CD8-positive, alpha-beta memory T cell (primary cell): ENCODE measurements at places on chromosomes 2 and 18.

DNA sequence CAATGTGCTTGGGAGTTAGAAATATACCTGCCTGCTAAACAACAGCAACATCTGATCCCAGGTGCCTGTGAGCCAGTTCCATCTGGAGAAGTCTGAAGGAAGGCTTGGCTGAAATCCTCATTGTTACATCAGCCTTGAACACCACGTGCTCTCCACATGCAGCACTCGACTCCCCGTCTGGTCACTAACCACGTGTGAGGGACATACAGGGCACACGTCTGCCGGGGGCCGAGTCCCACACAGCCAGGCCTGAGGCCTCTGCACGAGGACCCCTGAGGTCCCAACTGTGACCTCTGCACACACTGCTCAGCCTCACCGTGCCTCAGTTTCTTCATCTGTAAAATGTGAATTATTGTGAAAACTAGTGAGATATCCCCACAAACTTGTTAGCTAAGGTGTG, 236.5 kb upstream of the SALL3 start:
- DNase-seq, result no peak

DNA sequence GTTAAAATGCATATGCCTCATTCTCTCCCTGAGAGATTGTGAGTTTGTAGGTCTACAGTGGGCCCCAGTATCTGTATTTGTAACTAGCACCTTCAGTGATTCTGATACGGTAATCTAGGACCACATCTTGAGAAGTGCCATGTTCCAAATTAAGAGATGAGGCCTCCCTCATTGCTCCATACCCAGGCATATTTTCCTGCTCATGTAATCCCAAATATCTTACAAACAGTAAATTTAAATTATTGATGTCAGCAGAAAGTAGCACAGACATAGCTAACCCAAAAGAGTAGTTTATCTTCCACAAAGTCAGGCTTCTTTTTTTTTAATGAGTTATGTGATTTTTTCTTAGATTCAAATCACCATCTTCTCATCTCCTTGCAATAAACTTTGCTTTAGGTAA, 263.8 kb downstream of the SETBP1 start:
- no peak for DNase-seq

DNA sequence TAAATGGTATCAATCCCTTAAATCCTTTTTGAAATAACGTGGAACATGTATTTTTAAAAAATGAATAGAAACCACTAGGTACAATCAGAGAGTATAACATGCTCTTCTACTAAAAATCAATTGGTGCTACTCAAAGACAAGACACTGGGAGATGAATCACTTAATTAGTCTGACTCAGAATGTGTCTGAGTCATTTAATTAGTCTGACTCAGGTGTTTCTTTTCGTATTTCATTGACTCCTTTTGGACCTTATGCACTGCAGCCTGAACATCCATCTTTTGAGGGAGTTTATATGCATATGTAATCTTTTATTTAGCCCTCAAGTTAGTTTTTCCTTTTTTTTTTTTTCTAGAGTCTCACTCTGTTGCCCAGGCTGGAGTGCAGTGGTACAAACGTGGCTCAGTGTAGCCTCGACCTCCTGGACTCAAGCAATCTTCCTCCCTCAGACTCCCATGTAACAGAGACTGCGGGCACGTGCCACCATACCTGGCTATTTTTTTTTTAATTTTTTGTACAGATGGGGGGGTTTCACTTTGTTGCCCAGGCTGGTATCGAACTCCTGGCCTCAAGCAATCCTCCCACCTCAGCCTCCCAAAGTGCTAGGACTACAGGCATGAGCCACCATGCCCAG, 26.5 kb downstream of the PPP4R3B start:
- DNase-seq, result no peak

DNA sequence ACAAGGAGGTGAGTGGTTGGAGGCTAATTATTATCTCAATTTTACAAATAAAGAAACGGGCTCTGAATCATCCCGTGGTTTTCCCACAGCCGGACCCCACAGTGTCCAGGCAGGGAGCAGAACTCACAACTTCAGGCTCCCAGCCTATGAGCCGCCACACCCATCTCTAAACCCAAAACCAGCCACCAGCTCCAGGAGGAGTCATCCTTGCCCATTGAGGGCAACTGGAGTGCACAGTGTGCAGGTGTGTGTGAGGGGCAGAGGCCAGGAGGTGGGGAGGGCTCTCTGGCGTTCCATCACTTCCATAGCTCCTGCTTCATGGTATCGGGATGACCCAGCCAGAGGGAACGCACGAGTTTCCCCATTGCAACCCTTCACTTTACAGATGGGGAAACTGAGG, 144.5 kb downstream of the CYP26B1 start:
- no peak for DNase-seq

- DNase-seq, result no peak
These were observed 1.6 kb upstream of the PUM2 start for GRCh38 chr2:20352230-20352578.

- DNase-seq, result no peak
These were observed 33.9 kb downstream of the WIPF1 start for GRCh38 chr2:174563530-174564282.

GRCh38 chr2:159715451-159715850, 3.1 kb downstream of the MARCHF7 start:
- DNase-seq, result no peak

DNA sequence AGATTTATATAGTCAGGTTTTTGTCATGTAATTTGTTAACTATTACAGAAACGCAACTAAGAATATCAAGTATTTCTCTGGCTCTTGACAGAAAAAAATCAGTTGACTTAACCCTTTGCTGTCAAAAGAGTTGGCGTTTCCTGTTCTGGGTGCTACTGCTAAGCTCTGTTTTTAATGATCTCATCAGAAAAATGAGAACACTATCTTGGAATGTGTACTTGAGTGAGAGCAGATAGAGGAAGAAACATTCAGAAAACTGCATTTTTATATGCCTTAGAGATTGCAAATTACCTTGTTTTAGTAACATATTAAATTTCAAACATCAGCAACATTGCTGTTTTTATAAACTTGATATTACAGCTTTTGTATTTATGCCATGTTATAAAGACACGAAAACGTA, 297.9 kb downstream of the RDH14 start:
- DNase-seq, result no peak

DNA sequence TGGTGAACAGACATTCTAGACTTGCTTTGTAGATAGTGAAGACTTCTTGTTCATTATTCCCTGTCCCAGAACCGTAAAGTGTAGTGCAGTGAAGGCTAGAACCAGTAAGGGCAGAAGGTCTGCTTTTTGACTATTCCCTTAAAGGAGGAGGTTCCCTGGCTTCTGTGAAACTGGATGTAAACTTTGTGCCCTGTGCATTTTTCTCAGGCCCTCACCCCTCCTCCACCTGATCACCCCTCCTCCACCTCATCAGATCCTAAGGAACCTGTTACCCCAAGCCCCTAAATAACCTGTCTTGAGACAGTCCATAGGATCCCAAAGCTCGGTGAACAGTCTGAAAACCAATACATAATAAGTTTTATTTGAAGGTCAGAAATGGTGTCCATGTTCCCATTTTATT, 33.7 kb downstream of the SFT2D3 start:
- no peak for DNase-seq

GRCh38 chr2:190910341-190911136, 29.9 kb downstream of the GLS start:
- DNase-seq, result no peak

DNA sequence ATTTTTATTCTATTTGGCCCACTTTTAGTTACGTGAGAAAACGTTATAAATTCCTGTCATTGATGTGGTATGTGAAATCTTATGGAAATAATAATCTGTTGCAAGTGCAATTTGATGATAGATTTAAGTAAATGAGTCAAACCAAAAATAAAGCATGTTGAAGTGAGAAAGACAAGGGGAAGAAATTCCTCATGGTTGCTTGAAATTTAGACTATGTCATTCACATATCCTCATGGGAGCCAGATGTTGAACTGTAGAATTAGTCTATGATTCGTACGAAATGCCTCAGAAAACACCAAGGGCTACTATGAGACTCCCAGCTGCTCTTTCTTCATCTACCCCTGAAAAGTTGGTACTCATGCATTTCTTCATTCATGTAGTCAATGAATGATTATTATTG, 55.7 kb downstream of the KLHL14 start:
- DNase-seq, result no peak

DNA sequence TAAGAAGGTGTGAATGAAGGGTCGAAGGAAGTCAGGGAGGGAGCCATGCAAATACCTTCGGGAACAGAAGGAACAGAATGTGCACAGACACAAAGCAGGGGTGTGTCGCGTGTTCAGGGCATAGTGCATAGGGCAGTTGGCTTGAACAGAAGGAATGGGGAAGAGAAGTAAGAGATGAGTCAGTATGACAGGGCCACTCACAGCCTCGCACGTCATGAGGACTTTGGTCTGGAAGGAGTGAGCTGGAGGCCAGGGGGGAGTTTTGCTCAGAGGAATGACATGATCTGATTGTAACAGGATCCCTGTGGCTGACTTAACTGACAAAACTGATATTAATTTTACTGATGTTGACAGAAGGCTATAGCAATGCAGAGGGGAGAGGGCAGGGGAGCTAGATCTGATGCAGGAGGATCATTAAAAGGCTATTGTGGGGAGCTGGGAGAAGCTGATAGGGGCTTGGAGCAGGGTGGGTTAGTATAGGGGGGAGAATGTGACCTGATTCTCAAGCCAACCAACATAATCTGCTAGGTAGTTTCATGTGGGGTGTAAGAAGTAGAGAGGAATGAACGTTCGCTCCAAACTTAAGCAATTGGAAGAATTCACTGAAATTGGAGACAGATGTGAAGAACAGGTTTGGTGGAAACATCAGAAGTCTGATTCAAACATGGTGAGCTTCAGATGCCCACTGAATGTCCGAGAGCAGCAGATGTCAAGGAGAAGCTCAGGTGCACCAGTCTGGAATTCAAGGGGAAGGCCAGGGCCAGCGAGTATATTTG, 60.4 kb upstream of the COPS8 start:
- DNase-seq, result no peak

GRCh38 chr2:73374269-73374668, 11.4 kb upstream of the ALMS1 start:
- DNase-seq, result no peak

- DNase-seq, result no peak
These were observed 59.7 kb downstream of the EXOC6B start for GRCh38 chr2:72765997-72766609.

DNA sequence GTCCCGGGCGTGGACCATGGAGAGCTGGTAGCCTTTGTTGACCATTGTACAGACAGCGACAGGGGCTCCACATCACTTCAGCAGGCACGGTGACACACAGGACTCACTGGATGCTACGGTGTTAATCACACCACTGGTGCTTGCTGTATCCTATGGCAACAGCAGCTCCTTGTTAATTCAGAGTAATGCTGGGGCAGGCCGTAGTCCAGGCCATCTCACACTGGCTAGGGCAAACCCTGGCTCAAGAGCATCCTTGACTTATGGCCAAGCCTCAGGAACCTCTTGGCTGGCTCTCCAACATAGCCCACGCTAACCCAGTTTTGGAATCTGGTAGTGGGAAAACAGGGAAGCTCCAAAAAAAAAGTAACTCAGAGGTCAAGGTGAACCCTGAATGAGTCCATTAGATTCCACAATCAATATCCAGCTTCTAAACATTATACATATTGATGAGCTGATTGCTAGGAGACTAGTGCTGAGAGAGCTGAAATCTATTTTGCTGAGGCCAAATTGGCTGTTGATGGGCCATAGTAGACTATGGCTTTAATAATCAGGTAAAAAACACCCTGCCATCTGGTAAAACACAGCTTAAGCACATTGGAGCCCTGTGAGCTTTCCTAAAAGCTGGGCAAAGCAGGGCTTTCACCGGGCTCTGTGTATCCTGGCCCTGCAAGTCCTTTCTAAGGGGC, 253.6 kb downstream of the PRKCE start:
- DNase-seq, result no peak

DNA sequence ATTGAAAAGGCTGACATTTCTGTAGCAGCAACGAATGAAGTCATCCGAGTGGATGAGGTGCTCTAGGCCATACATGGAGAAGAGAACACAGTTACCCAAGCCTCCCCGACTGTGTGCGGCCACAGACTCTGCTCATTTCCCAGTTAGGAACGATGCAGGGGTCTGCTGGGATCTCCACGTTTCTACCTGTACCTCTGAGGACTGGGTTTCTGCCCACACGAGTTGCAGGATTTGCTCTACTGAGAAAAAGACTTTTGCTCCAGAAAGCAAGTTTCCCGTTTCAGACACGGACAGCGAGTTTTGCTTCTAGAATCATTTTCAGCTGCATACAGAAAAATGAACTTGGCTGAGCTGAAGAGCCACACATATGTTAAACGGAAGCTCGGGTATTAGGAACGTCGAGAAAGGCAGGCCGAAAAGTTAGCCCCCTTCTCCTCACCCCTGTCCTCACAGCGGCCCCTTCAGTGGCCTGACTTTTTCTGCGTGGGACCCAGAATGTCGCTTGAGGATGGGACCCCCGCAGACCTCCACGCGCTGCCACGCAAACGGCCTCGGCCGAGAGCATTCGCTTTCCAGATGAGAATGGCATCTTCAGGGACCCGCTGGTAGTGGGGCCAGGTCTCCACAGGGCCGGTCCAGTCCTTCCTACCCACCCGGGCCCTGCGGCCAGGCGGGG, 582 bp upstream of the RAB31 start:
- DNase-seq, result no peak

DNA sequence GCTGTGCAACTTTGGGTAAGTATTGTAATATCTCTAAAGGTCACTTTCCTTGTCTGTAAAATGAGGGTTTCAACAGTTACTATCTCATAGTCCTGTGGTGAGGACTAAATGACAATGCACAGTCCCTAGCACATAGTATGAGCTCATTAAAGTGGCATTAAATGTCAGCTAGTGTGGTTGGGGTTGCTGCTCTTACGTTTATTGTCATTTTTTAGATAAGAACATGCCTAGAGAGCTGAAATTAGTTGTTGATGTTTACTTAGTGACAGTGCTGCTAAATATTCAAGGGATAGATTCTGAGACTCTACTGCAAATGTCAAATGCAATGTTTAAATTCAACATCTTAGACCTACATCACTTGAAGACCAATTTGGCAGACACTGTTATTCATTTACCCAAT, 356.1 kb upstream of the ETAA1 start:
- no peak for DNase-seq

DNA sequence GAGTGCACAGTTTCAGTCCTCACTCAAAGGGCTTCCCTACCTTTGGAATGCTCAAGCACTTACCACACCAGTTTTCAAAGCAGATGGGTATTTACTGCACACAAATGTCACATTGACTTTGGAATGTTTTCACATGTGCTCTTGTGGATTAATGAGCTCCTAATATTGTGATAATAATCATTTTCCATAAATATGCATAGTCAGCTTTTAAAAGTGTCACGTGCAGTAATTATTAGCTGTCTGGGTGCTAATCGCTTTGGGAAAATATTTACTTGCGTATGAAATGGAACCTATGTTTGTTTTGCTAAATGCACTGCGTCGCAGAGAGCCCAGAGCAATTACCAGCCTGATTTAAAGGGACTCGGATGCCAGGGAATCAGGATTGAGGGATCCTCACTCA, 229.3 kb downstream of the SMAD2 start:
- no peak for DNase-seq

- no peak for DNase-seq
These were observed 46.2 kb downstream of the PPP4R1 start for GRCh38 chr18:9568186-9568585.

DNA sequence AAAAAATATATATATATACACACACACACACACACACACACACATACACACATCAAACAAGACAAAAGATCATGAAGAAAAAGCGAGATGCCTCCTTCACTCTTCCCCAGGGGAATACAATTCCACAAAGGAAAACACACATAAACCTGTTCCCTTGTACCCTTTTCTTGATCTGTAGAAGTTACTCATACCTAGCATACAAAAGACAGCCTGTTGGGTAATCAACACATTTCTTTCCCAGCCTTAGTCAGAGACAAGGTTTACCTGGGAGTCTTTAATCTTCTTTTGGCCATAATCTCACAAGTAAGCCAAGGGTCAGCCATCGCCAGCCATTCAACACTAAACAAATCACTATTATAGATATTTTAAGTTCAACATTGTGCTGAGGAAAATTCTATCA, 407.0 kb downstream of the SUCLG1 start:
- DNase-seq, result no peak
